Right renal pelvis (tissue), 4 donors: ENCODE measurements at places on chromosomes 6 and 20.

- no peak for DNase-seq
Observed at GRCh38 chr6:144379356-144379755, 94.2 kb downstream of the UTRN start.

DNA sequence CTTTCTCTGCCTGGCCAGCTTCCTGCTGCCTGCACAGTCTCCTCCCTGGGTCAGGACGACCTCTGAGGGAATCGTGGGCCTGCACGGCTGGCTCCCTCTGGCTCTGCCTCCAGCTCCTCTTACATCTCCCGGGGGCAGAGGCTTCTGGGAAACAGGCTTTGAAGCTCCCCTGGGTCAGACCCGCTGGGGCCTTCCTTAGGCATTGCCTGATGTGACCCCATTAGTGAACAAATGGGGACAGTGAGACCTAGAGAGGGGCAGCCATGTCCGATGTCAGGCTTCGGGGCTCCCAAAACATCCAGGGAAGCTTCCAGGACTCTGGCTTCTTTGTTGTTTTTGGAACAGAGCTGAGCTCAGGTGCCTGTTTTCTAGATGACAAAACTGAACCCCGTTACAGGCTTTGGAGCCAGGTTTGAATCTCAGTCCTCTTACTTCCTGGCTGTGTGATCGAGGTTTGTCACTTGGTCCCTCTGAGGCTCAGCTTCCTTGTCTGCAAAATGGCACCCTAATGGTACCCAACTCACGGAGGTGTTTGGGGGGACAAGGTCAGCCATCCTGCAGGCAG, 94.3 kb downstream of the CEBPB start:
- no peak for DNase-seq

DNA sequence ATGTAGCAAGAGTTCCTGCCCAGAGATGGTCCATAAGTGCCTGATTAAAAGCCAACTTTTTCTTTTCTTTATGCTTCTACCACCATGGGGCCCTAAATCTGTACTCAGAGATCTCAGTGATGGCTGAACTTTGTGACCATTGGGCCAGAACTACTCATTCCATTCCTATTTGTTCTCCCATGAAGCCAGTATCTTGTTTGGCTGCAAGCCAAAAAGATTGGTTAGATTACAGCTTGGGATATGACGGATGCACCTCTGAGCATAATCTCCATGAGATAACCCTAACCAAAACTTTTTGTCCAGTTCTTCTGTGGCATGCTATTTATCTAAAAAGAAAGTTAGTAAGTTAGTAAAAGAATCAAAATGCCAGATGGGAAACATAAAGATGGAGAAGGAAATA, 72.2 kb downstream of the PLCB4 start:
- no peak for DNase-seq

DNA sequence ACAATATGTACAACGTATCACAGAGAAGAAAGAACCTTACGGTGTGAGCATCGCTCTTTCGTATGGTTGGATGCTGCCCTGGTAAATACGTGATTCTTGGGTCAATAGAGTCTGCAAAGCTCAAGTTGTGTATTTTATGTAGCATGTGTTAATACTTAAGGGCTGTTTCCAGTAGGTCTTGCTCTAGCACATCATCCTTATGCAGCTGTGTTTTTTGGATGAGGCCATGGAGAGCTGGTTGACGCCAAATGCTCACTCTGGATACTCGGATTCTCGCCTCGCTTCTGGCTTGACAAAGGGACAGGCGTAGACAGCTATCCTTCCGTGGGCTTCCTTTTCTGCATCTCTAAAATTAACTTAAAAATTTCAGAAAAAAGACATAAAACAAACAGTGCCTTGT, 38.9 kb downstream of the SNRNP48 start:
- no peak for DNase-seq

- DNase-seq = no peak
Observed at GRCh38 chr20:31720486-31721407, 1.9 kb downstream of the BCL2L1 start.

DNA sequence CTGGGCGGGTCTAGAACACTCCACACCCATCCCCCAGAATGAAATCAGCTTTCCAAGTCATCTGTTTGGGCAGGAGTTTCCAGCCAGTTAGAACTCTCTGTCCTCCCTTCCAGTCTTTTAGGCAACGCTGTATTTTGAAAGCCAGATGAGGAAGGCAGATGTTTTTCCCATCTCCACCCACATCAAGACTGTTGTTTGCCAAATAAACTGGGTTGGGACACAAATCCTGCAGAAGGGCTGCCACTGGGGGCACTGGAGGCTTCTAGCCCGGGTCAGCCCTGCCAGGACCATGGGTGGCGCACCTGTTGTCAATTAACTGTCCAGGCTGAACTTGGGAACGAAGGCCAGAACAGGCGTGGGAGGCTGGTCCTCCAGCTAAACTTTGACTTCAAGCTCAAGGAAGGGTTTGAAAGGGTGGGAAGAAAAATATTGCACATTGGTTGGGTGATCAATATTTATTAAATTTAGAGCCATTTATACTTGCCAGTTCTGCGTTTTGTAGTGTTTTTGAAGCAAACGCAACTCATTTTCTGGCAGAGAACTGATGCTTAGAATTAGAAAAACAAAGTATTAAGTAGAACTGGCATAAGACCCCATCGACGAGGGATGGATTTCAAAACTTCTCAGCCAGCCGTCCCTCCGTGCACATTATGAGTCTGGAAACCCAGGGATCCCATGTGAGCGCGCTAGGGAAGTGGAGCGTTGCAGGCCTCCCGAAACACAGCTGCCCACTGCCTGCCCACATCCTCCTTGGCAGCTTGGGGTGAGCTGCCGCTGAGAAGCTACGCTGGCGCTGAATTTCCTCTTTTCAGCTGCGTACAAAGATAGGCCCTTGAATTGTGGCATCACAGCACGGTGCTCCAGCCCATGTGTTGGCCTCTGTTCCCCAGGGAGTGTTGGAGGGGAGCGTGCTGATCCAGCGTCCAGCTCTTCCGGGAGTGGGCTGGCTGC, 297.4 kb downstream of the QKI start:
- DNase-seq = no peak

DNA sequence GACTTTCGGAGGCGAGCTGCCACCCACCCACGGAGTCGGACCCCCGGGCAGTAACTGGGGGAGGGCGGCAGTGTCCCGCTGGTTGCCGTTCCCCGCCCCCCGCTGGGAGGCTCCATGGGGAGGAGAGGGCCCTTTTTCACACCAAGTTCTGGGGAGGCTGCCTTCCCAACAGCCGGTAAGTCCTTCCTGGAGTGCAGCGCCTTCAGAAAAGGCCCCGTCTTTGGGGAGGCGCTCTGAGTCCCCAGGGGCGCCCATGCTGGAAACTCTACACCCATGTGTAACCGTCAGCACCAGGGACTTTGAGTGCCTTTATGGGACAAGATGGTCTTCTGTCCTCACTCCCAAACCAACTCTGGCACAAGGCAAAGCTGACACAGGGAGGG, 430 bp upstream of the SOX18 start:
- no peak for DNase-seq

DNA sequence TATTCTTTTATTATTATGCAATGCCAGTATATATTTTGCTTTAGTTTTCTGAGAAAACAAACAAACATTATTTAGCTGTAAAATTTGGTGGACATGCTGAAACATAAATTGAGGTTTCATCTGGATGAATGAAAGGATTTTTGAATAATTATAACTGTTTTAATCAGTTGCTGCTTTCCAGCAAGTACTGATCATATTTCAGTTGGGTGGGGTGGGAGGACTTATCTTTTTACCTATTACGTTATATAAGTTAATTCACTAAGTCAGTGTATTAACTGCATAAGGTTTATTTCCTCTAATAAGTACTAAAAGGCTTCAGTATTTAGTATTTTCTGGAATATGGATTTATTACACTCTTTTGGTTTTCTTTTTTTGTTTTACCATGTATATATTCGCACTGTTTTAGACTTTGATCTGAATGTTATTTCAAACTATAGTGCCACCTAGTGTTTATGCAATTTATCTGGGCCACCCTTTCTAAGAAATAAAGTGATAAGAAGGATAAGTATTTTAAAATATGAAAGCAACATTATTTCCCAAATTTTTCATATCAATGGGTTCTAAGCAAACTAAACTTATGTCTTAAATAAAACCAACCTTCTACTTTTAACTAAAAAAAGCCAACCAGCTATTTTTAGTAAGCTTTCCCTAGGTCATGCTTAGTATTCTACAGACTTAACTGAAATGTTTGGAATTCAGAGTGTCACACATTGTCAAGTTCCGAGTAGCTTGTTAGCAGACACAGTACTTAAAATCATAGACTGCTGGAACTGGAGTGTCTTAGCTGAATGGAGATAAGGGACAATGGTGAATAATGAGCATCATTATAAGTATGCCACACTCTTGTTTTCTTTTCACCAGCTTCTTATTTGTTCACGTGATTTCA, 105.4 kb upstream of the MCHR2 start:
- no peak for DNase-seq

GRCh38 chr6:91509711-91510110, 922.8 kb upstream of the MAP3K7 start:
- no peak for DNase-seq

DNA sequence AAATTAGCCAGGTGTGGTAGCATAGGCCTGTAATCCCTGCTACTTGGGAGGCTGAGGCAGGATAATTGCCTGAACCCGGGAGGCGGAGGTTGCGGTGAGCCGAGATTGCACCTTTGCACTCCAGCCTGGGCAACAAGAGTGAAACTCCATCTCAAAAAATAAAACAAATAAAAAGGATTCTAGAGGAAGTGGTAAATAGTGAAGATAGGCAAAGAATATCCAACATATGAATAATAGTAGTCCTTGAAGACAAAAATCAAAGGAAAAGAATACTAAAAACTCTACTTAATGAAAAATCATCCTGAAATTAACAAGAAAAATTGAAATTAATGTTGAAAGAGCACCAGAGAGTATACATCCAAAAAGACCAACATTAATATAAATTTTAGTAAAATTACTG, 67.0 kb upstream of the MRAP2 start:
- DNase-seq = no peak

GRCh38 chr6:169868458-169868857, 117.0 kb downstream of the ERMARD start:
- no peak for DNase-seq

DNA sequence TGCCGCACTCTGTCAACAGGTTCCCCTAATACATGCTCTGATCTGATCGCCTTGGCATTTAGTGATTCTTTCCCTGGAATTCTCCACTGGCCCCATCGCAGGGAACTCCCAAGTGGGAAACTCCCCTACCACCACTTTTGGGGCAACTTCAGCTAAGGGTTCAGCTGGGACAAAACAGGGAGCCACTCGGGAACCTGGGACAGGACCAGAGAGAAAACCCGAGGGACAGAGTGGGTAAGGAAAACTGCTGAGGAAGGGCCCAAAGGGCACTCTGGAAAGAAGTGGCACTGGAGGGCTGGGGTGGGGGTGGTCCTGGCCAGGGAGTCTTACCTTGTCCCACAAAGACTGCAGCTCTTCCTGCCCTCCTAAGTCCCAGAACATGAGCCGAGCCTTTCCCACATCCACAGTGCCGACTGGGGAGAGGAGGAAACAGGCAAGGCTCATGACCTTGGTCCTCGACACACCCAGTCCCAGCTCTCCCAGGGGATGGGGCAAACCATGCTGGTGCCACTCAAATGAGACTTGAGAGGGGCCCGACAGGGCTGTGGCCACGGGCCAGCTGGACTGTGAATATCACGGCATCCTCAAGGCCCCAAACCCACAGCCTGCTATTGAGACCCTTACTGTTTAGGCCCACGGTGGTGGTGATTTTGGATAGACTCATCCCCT, 1.6 kb downstream of the ARFRP1 start:
- no peak for DNase-seq
